ENCODE measurements at places on chromosomes 3 and 15.

DNA sequence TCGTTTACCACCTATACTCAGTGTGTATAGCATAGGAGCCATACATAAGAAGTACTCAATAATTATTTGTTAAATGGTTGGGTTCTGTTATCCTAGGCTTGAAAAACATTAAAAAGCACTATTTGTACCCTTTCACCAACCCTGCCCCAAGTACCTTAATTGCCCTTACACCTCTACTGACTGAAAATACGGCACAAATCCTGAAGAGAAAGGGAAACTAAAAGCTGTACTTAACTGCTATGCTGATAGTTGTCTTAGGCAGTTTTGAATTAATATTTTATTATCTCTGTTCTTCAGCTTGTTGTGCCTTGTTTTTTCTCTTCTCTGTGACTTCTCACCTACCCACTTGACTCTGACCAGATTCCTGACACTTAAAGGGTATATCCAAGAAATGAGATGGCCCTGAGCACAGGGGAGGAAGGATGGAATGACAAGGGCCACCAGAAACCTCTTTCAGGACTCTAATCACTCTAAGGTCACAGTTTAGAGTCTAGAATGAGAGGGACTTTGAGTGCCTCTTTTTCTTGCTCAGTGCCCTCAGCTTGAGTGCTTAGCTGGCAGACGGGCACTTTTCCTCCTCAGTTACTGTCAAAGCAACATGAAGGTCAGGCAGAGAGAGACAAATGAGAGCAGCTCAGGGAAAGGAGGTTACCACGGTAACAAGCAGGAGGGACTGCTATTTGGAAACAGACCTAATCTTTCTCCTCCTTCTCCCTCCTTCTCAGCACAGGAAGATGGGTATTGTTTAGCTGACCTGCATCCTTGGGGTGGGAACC is 136.5 kb downstream of the ZNF609 start:
- no peak for DNase-seq

DNA sequence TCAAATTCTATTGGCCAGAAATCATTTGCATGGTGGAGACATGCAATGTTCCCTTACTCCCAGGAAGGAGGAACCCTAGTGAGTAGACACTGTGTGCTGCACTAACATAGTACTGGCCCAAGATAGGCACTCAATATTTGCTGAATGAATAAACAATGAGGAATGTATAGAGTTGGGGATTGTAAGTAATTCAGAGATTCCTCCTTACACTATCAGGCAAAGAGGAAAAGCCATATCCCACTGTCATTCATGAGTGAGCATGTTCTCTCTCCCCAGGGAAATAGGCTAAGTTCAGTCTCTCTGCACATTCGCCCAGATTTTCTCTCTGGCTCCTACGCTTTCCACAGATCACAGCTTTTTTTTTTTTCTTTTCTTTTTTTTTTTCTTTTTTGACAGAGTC is 154.9 kb upstream of the WNT5A start:
- DNase-seq = no peak

DNA sequence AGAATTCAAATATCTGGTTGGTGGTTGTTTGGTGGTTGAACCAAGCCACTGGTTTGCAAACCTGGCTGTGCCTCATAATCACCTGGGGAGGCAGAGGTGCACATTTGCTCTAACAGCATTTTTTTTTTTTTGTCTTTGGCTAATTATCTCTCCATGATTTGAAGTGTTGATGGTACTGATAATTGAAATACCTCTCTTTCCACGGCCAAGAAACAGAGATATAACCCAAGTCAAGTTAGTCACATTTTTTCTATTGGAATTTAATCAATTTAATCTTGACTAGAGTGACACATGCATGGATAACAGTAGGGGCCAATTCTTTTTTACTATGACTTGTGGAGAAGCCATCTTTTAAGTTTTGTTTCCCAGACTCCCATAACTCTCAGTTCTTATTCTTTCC is 37.5 kb upstream of the SUCLG2 start:
- DNase-seq = no peak

GRCh38 chr15:31309893-31310606 is 16.6 kb upstream of the KLF13 start:
- DNase-seq = peak; percentile 0

DNA sequence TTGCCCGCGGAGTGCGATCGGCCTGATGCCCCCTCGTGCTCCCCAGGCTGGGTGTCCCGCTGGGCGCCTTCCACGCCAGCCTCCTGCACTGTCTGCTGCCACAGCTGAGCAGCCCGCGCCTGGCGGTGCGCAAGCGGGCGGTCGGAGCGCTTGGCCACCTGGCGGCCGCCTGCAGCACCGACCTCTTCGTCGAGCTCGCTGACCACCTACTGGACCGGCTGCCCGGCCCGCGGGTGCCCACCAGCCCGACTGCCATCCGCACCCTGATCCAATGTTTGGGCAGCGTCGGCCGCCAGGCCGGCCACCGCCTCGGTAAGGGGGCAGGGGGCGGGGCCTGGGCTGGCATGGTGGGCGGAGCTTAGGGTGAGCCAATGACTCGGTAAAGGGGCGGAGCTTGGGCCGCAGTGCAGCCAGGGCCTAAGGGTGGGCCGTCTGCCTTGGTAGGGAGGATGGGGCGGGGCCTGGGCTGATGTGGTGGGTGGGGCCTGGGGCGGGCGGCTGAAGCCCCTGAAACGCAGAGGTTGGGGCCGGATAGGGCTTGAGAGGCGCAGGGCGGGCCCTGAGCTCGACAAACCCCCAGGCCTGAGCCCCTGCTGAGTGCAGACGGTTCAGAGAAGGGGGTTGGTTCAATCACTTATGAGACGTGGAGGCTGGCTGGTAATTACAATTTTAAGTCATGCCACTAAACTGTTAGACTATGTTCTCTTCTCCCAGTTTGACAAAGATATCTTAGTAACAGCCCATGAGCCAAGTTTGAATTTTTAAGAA is 13.7 kb downstream of the CAND2 start:
- peak; percentile 98 for DNase-seq

DNA sequence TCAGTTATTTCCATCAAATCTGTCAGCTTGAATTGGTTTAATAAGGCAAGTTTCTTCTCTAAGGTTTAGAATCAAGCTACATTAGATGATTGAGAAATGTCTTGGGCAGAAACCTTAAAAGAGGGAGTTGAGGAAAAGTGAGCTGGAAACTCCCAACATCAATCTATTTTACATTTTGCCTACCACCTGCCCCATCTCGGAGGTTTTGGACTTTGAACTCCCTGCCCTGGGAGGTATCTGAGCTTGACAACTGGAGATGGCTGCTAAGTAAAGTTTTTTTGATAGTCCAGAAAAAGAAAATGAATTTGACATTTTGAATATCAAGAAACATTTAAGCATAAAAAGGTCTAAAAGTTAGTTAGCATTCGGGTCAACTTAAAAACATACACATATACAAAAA is 234.2 kb downstream of the NFKBIZ start:
- no peak for DNase-seq

DNA sequence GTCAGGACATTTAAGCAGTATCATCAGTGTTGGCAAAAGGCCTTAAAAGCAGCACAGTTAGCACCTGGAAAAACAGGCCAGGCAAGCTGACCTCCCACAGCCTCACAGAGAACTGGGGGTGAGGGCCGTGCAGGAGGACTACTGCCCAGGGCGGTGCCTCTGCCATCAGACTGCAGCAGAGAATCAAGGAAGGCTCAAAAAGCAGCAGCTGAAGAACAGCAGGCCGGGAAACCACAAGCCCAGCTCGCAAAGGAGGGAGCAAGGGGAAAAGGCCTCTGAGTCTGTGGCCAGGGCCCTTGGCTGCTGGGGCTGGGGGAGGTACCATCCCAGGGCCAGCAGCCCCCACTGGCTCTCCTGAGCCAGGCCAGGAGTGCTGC is 84.2 kb downstream of the SEC22A start:
- DNase-seq = no peak

- no peak for DNase-seq
These were observed 10.9 kb upstream of the SRGAP3 start for GRCh38 chr3:9260305-9260704.

DNA sequence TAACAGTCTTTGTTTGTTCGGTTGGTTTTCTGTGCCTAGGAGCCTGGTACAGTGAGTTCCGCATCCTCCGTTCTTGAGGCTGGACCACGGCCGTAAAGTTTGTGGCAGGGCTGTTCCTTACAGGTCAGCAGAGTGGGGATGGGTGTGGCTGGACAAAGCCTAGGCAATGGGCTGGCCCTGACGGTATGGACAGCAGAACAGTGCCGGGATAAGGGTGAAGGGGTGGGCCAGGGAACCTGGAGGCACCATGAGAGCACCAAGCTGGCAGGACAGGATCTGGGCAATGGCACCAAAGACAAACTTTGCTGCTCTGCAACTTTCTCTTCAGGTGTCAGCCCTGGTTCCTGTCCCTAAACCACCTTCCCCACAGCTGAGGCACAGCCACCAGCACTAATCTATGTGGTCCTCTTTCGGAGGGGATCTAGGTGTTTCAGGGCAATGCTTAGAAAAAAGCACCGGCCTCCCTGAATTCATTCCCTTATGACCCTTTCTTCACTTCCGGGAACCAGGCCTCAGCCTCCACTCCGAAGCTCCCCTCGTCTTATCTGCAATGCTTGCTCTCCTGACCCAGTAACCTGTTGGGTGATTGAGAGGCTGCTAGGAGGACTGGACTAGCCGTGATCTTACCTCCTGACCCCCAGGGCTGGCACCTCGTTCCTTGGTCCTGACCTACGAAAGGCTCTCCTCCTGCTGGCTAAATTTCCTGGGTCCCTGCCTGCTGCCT is 54.4 kb downstream of the KLHL6 start:
- DNase-seq = no peak

DNA sequence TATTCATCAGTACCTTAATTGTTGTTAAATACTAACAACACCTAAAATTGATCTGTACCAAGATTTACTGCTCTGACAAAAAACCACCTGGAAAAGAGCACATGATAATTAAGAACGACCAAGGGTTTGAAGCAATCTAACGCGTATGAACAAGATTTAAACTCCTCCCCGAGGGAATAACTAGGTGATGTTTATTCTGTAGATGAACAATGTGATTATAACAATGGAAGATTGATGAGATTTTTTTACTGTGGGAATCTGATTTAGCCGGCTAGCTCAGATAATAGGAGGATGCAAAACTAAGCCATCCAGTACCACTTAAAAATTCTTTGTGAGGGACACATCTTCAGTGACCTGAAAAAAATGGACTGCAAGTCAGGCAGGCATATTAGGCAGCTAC is 222.1 kb downstream of the FHIT start:
- no peak for DNase-seq

- no peak for DNase-seq
These were observed 43.4 kb downstream of the NSUN3 start for GRCh38 chr3:94106268-94106667.

- DNase-seq = no peak
These were observed 88.7 kb downstream of the ANKRD28 start for GRCh38 chr3:15708882-15709677.

- no peak for DNase-seq
These were observed 14.9 kb upstream of the GP9 start for GRCh38 chr3:129045675-129046036.

GRCh38 chr3:116260491-116260890 is 184.8 kb downstream of the LSAMP start:
- no peak for DNase-seq

DNA sequence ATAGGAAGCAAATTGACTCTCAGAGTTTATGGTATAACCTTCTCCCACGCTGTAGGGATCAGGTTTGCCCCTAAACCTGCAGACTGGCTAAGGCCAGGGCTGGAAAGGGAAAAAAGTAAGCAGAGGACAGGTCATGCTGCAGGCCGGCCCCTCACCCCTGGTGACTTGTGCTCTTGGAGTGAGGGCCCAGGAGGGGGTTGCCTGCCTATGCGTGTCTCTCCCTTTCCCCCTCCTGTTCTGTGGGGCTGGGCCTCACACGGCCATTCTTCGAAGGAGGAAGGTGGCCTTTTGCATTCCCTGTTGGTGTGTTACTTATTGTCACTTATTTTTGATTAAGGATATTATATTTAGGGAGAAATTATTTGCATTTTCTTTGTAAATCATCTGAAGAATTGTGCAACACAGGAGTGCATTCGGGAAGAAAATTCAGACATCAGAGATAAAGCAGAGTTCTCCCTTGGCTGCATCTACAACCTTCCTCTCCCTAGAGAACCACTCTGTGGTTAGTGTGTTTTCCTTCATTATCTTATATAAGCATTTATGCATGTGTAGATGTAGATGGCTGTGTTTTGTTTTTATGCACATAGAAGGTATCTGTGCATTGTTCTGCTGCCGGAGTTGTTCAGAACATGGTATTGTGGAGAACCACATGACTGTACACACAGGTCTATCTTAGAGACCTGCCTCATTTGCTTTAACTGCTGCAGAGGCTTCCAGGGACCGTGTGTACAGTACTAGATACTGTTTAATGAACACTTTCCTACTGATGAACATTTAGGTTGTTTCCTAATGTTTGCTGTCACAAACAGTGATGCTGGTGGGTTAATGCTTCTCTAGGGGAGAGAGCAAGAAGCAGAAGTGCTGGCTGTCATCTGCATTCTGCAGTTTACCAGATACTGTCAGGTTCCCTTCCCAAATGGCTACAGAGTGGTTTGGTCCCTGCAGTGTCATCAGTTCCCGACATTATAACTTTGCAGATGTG is 133.5 kb downstream of the APBA2 start:
- DNase-seq = no peak

- DNase-seq = no peak
These were observed 116.0 kb upstream of the LRRN1 start for GRCh38 chr3:3683261-3683660.

GRCh38 chr3:73624821-73625665 is at the start of gene PDZRN3:
Gene PDZRN3, minus strand, starts transcription at chr3:73624941.
- peak; percentile 90 for DNase-seq

DNA sequence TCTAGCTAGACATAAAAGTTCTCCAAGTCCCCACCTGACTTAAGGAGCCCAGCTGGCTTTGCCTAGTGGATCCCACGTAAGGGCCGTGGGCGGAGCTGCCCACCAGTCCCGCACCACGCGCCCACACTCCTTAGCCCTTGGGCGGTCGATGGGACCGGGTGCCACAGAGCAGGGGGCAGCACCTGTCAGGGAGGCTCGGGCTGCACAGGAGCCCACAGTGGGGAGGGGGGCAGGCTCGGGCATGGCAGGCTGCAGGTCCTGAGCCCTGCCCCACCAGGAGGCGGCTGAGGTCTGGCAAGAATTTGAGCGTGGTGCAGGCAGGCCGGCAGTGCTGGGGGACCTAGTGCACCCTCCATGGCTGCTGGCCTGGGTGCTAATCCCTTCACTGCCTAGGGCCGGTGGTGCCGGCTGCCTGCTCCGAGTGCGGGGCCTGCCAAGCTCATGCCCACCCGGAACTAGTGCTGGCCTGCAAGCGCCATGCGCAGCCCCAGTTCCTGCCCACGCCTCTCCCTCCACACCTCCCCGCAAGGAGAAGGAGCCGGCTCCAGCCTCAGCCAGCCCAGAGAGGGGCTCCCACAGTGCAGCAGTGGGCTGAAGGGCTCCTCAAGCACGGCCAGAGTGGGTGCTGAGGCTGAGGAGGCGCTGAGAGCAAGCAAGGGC is 78.7 kb downstream of the SLC6A1 start:
- no peak for DNase-seq

DNA sequence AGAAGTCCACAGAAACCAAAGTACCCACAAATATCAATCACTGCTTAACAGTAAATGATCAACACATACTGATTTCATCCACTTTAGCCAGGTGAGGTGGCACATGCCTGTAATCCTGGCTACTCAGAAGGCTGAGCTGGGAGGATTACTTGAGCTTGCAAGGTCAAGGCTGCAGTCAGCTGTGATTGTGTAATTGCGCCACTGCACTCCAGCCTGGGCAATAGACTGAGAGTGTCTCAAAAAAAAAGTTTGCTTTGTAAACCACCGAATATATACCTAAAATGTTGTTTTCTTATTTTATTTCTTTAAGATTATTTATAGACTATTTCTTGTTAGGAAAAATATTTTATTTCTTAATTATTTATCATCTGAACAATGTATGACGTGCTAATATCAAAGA is 8.7 kb upstream of the ATP13A4 start:
- no peak for DNase-seq
